ENCODE measurements at places on chromosomes 6 and 20.
A peak's percentile ranks its signal among the peaks of the same experiment; 100 is the strongest.

DNA sequence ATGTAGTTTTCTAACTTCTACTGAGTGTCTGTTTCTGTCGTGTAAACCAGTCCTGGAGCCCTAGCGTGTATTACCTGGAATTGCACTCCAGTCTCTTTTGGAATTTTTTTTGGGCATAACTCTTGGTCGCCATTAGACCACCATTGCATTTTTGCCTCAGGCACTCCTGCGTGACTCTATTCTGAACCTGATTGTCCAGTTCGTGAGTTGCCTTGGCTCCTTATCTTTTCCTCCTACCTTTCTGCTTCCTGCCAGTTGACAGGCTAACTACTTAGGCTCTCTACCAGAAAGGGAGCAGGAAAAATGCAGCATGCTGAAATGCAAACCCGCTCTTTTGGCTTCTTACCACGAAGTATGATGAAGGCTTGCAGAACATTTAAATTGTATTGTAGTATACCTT, 490.9 kb upstream of the SOX4 start:
- no peak for DNase-seq

DNA sequence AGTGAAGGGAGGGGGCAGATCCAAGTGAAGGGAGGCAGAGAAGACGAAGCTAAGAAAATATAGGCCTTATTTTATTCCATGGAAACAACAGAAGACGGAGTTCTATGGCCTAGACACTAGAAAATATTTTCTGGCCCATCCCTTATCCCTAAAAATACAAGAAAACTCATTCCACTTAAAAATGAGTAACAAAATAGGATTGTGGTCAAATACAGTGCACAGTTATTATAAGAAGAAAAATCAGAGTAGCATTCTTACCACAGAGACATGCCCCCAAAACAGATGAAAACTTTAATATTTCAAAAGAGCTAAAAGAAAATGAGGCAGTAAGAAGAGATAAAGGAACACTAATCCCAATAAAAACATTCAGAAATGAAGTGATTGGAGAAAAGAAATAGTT, 202.9 kb downstream of the GMPR start:
- no peak for DNase-seq

GRCh38 chr6:136655239-136656014, 105.2 kb upstream of the MAP7 start:
- no peak for DNase-seq

GRCh38 chr6:168968228-168968627, 285.4 kb downstream of the THBS2 start:
- peak; percentile 54 for DNase-seq

GRCh38 chr6:158040051-158040803, 58.6 kb downstream of the SYNJ2 start:
- DNase-seq = no peak

Data from NCI-H526 (cell line).